CD4-positive, alpha-beta T cell treated with Interleukin-15 for 4 hours (primary cell): ENCODE measurements at places on chromosomes 2 and 18.

DNA sequence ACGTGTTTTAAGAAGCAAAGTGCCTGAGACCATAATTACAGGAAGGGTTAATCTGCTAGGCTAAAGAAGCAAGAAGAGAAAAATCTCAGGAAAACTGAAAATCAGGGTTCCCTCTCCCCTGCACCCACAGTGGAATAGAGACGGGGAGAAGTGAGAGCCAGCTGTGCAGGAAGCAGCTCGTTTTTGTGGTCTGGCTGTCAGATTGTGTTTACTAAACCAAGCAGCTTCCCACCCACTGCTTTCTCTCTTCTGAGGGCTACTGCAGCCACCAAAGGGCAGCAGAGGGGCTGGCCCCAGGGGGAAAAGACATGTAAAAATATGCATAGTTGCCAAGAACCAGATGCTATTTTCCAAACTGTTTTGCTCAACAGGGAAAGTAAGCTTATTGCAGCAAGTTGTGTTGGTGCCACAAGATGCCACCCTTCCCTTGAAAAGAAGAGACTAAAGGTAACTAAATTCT is 72.6 kb upstream of the THUMPD2 start:
- no peak for DNase-seq

- DNase-seq: no peak
These were observed 52.7 kb downstream of the ADD2 start for GRCh38 chr2:70715071-70715985.

DNA sequence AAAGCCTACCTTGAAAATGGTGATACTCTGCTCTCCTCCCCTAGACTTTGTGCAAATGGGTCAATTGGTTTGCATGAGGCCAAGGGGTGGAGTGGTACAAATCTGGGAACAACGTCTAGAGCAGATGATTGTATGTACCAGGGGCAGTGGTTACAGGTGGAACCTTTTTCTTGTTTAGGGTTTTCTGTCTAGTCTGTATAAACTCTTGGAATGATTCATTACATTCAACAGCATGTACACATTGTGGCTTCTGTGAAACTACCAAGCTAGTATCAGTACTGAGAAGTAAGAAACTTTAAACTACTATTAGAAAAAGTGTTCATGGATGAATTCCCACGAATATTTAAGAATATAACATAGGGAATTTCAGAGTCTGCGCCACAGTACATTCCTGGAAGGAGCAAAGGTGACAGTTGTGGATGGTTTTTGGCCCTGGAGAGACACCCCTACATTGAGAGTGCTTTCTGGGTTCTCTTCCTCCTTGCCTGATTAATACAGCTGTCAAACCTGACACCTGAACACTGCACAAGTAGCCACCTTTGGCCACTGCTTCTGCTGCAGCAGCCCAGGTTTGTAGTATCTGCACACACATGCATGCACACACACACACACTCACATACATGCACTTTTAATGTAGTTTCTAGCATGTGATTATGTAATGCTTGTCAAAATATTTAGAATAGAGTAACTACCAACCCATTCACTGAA is 30.0 kb downstream of the CFAP221 start:
- no peak for DNase-seq

- no peak for DNase-seq
These were observed 15.2 kb downstream of the BCL2L11 start for GRCh38 chr2:111135910-111136297.

DNA sequence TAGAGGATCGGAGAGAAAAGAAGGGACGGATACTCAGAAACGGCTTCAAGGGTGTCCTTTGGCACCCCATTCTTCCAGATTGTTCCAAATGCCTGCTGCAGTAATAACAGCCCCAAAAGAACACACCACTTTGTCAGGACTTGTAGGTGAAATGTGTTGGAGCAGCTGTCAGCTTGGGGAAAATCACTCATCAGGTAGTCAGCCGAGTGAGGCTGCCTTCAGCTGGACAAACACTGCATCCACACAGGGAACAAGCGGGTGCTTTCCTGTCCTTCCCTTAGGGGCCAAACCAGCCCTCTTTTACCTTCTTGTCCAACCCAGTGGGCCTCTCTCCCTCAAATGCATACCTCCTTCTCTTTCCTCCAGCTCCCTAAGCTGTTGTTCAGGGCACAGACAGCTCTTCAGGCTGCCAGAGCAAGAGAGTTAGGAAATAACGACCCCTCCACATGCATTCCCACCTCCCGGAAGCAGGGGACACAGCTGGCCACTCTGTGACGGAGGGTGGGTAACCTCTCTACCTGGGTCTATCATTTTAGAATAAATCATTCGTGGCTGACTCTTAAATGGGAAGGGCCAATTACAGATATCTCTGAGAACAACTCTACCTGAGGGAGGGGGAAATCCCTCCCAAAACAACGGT is 48.1 kb downstream of the BCL11A start:
- no peak for DNase-seq

DNA sequence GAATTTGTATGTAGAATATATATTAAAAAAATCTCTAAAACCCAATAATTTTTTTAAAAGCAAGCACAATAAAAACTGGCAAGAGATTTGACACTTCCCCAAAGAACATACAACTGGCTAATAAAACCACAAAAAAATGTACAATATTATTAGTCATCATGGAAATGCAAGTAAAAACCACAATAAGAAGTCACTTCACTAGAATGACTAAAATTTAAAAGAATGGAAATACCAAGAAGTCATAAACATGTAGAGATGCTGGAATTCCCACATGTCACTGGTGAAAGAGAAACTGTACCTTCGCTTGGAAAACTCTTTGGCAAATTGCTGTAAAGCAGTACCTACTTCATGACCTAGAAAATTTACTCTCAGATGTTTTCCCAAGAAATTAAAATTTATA is 43.4 kb upstream of the KYNU start:
- no peak for DNase-seq

GRCh38 chr2:75333646-75334045 is 134.3 kb upstream of the TACR1 start:
- DNase-seq: no peak

- DNase-seq: no peak
These were observed 494.6 kb upstream of the NRP2 start for GRCh38 chr2:205187731-205188130.

DNA sequence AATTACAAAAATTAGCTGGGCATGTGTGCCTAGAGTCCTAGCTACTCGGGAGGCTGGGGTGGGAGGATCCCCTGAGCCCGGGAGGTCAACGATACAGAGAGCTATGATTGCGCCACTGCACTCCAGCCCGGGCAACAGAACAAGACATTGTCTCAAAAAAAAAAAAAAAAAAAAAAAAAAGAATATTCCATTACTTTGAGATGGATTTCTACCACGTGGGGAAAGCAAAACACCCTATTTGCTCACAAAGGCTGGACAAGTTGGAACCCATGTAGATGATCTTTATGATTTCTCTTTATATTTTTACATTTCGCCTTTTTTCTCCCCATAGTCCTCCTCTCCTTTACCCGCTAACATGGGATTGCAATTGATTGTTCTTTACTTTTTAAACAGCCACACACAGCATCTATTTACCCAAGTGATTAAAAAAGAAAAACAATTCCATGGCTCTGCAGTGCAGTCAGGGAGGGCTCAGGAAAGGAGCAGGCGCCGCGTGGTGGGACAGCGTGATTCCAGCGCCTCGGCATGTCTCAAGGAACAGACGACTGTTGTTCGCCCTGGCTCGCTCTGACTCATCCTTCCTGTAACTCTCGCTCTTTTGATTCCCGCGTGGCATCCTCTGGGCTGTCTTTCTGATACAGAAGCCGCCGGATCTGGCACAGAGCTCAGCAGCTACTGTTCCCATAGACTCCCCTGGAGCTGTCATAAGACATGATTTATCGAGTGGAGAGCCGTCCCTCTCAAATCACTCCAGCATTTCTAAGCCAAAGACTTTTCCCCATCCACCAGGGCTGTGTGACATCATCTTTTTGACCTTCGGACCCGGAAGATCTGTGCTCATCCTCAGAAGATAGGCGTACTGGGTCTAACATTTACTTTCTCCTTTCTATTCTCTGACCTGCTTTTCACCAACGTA is 230.4 kb upstream of the AGAP1 start:
- no peak for DNase-seq

DNA sequence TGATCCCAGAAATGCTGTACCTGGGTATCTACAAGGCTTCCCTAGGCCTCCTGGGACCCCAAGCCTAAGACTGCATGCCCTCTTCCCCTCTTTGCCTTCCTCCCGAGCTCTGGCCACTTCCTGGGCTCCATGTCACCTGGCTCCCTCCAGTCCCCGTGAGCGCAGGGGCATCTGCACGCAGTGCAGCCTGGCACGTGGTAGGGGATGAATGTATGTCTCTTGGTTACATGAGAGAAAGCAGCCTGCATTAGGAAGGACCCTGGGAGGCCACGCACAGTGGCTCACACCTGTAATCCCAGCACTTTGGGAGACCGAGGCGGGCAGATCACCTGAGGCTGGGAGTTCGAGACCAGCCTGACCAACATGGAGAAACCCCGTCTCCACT is 15.8 kb downstream of the PASK start:
- DNase-seq: no peak

- DNase-seq: no peak
These were observed 1245.1 kb upstream of the LRRTM1 start for GRCh38 chr2:81549646-81550045.

DNA sequence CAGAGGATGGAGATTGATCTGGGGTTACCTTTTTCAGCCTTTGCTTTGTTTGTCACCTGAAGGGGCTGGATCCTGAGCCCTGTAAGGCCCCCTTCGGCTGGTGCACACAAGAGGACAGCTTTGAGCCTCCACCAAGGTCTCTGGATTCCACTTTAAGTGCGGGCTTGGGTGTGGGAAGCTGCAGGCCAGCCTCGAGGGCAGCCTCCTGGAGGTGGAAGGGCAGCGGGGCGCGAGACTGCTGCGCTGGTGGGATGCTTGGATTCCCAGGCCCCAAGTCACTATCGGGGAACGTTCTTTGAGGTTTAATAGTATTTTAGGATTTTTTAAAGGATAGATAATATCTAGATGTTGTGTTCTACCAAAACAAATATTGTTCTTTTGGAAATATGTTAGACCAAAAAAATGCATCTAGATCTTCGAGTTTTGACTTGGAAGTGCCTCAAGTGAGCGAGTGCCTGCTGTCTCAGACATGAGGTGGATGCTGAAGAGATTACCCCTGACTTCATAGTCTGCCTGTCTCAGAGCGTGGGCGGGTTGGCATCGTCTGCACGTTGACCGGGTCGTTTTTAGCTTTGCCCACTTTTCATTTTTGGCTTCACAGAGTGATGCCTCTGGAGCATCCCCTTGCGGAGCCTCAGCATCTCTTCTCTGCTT is 113.8 kb downstream of the AGAP1 start:
- DNase-seq: no peak

DNA sequence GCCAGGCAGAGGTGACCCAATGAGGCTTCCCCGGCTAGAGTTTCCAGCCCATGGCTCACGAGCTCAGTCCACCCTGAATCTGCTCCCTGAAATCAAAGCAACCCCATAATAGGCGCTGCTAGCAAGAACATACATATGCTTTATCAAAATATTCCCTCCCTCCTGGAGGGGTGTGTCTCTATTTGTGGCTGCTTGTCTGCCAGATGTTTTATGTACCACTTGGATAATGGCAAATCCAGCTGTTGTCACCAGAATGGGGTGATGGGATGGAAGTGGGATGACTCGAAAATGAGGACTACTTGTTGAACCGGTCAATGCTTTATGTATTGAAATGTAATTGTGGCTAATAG is 152.0 kb downstream of the GALNT14 start:
- DNase-seq: no peak

DNA sequence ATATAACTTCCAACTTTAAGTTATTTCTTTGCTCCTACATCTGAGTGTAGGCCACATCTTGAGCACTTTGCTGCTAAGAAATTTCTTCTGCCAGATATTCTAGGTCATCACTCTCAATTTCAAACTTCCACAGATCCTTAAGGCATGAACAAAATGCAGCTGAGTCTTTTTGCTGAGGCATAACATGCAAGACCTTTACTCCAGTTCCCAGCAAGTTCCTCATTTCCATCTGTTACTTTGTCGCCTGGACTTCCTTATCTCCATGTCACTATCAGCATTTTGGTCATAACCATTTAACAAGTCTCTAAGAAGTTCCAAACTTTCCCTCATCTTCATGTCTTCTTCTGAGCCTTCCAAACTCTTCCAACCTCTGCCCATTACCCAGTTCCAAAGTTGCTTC is 1077.3 kb upstream of the TMEFF2 start:
- DNase-seq: no peak

GRCh38 chr2:197284956-197285355 is 25.6 kb downstream of the ANKRD44 start:
- DNase-seq: no peak

GRCh38 chr18:58222432-58223125 is 178.6 kb downstream of the NEDD4L start:
- no peak for DNase-seq

DNA sequence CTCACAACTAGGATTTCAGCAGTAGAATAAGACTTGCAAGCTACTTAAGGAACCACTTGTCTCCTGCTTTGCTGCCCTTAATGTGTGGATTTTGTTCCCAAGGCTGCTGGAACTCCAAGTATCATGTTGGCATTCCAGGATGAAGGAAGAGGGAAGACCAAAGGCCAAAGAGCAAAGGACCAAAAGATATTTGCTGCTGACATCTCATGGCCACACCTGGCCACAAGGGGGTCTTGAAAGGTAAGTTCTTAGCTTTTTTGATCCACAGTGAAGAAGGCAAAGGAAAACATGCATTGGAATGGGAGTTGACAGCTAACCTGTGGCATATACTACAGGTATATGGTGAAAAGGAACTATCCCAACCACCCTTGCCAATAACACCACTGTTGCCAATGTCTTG is 3.9 kb upstream of the MATN3 start:
- DNase-seq: no peak

- no peak for DNase-seq
These were observed 79.2 kb upstream of the HPCAL1 start for GRCh38 chr2:10223471-10223870.

DNA sequence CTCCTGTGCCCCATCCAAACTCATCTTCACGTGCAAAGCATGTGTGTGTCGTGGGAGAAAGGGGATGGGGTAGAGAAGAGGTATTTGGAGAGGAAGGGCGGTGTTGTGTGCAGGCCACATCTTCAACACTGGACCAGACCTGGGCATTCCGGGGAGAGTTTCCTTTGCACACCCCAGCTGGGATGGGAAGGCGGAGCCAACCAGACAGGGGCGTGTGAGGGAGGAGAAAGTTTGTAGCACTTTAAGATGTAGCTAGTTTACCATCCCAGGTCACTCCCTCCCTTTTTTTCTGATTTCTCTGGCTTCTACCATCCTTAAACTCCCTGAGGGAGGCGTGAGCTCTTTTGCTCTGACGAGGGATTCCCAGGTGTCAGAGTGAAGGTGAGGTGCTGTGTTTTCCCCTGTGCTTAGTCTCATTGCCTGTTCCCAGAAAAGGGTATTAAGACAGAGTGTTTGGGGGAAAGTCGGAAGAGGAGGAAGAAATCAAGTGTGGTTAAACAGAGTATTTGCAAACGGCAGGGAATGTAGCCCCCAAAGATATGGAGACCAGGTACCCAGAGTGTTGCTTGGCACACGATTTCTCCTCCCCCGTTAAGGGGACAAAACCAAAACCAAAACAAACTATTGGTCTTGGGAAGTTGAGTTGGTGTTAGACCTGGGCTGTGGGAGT is 1.6 kb downstream of the SETBP1 start:
- DNase-seq: no peak
